ENCODE measurements at places on chromosomes 1 and 21.

DNA sequence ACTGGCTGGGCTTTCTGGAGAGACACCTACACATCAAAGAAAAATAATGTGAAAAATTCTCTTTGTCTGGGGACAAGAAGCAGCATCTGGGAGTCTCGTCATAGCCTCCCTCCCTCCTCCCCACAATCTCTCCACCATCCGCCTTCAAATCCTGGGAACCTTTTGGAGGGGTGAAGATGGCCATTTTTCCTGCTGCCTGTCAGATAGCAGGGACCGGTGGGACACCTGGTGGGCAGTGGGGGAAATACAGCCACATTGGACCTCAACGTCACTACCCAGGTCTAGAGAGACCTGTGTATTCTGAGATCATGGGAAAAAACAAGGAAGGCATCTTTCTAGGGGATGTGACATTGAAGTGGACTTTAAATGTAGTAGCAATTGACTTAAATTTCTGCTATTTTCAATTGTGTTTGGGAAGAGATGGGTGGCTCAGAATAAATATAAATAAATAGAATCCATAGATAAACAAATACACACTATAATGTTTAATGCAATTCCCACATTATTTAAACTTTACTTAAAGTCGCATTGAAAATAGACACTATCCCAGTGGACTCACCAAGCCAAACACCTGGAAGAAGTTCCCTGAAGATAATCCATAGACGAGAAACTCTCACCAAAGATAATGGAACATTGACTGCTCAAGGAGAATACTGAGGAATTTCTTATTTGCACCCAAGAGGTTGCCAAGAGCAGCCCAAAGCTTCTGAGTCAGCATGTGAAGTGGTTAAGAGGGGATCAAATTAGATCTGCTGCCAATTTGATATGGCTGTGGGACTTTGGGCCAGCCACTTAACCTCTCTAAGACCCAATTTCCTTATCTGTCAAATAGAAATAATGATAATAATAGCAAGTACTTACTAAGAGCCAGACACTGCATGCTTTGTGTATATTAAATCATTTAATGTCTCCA is 147.6 kb upstream of the CAMK1G start:
- DNase-seq, result no peak

DNA sequence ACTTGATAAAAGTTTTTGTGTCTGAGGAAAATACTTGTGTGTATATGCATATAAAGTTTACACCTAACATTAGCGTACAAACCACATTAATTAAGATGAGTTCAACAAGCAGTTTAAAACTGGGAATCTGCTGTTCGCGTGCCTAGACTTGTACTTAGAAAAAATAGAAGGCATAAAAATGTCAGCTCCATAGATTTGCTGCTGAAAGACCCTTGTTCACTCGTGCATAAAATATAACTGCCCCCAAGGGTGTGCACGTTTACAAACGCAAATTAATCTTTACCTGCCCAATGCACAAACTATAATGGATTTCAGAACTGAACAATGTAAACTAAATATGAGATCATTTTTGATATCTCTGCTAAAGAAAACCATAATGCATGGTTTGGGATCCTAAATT is 392.3 kb upstream of the ADGRL2 start:
- no peak for DNase-seq

DNA sequence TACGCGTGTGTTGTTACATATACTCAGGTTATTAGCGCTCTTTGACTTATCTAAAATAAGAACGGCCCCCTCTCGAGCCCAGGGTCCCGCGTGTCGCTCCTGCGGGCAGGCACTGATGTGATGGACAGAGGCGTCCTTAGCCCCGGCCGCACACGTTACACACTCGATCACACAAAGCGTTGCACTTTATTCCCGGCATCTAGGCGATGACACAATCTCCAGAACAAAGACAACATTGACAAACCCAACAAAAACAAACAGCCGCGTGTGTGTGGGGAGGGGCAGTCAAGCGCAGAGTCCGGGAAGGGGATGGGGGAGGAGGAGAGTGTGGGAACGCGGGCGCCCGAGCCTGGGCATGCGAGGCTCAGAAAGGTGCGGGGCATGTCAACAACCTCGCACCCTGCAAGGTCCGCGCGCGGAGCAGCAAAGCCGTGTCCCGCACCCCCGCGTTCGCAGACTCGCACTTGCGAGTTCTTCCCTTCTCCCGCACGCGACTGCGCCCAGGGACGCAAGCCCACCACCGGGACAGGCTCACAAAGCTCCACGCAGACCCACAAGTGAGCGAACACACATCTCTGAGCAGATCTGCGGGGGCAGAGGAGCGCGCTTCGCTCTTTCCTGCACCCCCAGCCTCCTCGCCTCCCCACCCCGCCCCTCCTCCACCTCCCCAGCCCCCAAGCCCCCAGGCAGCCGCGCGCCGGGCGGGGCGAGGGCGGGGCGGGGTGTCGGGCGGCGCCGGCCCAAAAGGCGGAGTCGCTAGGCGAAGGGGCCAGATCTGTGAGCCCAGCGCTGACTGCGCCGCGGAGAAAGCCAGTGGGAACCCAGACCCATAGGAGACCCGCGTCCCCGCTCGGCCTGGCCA is at the start of gene EFNA1:
TSS of gene EFNA1 (plus strand) at position 772 of the 862 bp plus-strand sequence. CDS start 102 bp downstream, outside the sequence.
- no peak for DNase-seq

DNA sequence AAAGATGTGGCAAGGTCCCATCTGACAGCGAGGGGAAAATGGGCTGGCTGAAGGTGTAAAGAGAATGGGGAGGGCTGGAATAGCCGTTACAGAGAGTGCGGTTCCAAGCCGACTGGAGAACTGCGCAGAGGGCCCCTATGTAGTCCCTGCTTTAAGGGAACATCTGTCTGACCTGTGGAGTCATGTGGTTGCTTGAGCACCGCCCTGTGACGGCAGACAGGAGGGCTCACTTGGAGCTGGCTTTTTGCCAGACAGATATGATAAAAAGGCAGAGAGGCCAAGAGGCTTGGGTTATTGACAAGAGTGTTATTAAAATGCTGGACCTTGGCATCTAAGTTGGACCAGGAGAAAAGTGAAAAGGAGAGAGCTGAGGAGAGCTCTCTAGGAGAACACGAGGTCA is 5.9 kb upstream of the PTPRF start:
- no peak for DNase-seq

GRCh38 chr1:30190511-30191153 is 532.8 kb downstream of the MATN1 start:
- no peak for DNase-seq

- DNase-seq, result no peak
These were observed 20.7 kb upstream of the LGALS8 start for GRCh38 chr1:236502972-236503639.

- no peak for DNase-seq
These were observed 17.4 kb upstream of the ZMYM6 start for GRCh38 chr1:35049116-35049515.

- no peak for DNase-seq
These were observed 106.4 kb downstream of the ATF6 start for GRCh38 chr1:161872506-161872905.

- no peak for DNase-seq
These were observed 114.9 kb downstream of the SLC35F3 start for GRCh38 chr1:234019387-234019786.

DNA sequence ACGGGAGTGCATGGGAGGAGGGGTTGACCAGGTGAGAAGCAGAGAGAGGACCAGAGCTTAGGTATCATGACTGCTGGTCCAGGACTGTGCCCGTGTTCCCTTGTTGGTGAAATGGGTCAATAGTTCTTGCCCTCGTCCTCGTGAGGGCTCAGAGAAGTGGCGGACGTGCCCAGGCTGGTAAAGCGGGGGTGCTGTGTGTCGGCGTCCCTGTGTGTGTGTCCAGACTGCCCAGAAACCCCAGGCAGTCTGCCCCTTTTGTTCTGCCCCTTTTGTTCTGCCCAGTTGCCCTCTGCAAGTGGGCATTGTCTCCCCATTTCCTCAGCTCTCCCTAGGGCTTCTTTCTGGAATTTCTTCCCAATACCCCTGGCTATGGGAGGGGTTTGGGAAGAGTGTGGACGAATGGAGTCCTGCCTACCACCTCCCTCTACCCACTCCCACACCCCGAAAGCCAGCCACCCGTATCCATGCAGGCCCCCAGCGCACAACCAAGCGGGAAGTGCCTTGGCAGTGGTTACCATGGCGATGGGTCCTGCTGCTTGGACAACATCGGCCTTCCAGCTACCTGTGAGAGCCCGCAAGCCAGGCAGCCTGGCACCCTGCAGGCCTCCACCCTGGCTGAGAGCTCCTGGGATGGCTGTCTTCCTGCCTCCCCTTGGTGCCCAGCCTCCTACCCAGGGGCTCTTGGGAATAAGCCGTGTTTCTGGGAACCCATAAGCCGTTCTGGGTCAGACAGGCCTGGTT is 34.7 kb downstream of the ACOT11 start:
- DNase-seq, result no peak

DNA sequence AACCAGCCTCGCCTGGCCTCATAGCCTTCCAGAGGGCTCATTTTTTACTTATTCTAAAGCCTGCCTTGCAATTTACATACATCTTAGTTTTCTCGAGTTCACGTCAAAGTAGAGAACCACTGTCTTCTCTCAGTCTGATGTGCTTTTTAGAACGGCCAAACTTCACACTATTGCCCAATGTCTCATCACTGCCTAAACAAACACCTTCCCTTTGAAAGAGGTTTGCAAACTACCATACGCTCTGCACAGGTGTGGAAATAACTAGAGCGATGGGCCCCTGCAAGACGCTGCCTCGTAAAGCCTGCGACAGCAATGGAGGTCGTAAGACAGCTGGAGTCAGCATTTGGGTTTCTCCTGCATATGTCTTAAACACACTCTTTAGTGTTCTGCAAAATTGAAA is 22.6 kb downstream of the PRDM15 start:
- no peak for DNase-seq

- no peak for DNase-seq
These were observed 1.4 kb downstream of the RCC1 start for GRCh38 chr1:28507247-28507645.

DNA sequence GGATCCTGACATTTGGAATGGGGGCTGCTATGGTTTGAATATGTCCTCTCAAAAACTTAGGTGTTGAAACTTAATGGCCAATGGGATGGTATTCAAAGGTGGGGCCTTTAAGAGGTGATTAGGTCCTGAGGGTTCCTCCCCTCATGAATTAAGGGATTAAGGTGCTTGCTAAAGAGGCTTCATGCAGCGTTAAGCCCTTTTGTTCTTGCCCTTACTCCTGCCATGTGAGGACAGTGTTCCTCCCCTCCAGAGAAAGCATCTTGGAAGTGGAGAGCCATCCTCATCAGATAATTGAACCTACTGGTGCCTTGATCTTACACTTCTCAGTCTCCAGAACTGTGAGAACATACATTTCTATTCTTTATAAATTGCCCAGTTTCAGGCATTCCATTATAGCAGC is 146.6 kb downstream of the KCNJ6 start:
- DNase-seq, result no peak

DNA sequence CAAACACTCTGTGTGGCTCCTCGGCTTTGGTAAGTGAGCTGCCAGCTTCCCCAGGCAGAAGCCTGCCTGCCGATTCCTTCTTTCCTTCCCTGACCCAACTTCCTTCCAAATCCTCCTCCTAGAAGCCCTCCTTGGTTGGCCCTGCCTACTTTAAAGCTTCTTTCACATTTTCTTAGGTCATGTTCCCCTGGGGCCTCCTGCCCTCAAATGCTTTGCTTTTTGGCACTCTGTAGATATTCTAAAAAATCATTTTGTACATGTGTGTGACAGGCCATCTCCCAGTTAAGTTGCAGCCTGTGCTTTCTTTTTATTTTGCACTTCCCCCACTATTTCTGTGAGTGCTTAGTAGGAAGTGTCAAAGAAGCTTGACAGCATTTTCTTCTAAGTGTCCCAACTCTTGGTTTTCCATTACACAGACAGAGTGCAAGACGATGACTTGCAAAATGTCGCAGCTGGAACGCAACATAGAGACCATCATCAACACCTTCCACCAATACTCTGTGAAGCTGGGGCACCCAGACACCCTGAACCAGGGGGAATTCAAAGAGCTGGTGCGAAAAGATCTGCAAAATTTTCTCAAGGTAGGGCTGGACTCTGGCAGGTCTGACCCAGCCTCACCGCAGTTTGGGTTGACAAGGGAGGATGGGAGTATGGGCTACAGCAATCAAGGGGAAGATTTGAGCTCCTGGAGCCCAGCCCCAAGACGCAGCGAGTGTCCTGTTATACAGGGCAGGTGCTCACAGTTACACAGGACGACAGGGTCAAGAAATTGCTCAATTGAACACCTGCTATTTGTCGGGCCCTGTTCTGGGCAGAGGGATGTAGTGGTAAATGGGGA is at the start of gene S100A9:
TSS of gene S100A9 (plus strand) at position 2 of the 838 bp plus-strand sequence. CDS start at position 432, 430 bp downstream.
- no peak for DNase-seq

DNA sequence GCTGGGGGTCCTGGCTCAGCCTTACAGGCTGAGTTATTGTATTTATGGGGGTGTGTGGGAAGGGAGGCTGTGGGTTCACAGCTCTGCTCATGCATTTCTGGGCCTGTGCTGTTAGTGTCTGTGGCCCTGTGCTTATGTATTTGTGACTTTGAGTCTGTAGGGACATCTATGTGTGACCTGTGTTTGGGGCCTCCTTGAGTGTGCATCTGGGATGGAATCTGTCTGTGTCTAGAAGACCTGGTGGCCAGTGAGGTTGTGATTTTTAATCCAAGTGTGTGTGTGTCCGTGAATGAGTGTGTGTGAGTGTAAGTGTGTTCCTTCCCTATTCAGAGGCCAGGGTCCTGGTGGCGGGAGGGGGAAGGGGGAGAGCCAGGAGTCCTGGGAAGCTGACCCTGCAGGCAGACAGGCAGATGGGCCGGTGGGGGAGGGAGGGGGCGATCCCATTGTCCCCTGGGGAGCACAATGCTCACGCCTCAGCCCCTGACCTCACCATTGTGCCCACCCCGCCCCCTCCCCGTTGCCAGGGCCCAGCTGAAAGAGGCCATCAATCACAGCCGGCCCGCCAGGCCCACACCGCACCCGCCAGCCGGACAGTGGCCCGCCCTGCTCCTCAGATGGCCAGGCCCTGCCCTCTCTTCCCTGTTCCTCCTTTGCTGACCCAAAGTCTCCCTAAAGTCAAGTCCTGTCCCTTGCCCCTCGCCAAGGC is 19.6 kb downstream of the SLC27A3 start:
- no peak for DNase-seq

DNA sequence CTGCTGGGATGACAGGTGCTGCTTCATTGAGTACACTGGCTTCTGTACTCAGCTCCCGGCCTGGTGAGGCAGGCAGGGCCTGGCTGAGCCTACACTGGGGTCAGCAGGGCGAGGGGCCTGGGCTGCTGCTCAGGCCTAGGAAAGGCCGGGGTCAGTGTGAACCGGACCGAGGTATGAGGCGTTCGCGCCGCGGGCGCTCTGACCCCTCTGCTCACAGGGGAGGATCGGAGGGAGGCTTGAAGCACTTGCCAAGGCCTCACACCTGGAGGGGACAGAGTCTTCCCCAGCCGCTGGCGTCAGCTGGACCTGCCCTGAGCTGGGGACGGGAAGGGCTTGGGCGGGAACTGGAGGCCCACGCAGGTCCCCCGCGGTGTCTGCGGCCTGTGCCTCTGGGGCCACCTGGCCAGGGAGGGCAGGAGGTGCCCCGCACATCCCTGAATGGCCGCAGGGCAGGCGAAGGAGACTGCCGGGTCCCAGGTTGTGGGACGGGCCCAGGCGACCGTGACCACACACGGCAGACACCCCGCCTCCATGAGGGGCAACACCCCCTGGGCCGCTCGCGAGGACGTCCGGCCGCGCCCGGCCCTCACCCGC is 466 bp downstream of the PEX10 start:
- no peak for DNase-seq

DNA sequence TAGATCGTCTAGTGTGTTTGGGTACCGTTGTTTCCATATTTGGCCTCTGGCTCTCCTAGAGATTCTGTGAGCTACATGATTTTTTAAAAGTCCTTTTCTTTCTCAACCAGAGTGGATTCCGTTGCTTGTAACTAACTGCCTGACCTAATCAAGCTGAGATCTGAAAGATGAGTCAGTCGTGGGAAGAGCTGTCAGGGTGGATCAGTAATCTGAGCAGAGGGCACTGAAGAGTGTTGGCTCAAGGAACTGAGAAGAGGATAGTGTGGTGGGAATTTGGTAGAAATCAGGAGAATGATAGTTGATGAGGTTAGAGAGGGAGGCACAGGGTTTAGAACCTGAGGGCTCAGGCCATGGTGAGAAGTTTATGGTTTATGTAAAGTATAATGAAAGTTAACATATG is 52.2 kb downstream of the TRAF5 start:
- no peak for DNase-seq
